ENCODE measurements at places on chromosomes 7 and 10.

GRCh38 chr7:28105234-28105633, 75.4 kb downstream of the JAZF1 start:
- DNase-seq: no peak

DNA sequence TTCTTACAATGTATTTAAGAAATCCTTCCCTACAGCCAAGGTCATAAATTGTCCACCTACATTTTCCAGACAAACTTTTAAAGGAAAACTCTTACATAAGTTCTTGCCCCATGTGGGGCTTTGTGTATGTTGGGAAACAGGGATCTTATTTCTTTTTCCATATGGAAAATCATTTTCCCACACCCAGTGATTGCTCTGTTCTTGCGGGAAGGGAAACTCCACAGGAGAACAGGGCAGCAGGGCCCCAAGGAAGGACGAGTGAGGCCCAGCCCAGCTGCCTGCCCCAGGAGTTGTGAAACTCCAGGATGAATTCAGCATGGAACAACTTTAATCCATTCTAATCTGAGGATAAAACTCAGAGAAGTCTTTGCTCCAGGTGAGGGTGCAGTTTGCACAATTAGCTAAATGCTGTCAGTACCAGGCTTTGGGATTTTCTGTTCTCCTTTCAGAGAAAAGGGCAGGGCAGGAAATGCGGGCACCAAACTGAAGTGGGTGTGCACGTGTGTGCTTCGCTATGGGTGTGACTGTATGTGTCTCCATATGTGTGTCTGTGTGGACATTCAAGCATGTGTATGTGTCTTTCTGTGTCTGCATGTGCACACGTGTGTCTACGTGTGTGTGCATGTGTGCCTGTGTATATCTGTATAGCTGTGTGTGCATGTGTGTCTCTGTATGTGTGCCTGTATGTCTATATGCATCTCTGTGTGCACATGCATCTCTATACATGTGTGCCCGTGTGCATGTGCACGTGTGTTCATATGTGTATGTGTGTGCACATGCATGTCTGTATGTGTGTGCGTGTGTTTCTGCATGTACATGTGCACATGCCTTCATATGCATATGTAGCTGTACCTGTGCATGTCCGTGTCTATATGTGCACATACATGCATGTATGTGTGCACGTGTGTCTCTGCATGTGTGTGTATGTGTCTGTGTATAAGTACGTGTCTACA, 102.0 kb upstream of the FAM20C start:
- DNase-seq: no peak

DNA sequence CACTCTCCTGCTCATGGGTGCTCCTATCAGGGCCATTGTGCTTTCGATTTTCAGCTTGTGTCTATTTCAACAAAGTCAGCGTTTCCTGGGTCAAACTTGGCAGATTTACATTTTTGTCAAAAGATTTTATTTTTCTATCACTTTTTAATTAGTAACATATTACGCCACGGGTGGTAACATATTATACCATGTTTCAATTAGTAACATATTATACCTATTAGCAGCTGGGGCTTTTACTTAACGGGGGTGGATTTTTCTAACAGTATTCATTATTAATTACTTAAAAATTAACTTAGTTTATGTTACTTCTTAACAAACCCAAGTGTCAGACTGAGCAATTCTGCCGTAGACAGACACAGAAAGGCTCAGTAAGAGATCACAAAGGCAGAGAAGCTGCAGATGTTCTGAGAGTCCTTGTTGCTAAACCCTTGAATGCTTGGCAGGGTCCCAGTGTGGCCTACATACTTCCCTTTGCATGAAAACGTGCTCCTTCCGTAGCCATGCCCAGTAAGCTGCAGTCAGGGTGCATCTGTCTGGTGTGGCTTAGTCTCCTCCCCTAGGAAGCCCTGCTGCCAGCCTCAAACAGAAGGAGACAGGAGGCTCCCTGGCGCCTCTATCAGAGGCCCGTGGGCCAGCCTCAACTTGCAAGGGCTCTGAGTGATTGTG, 263.1 kb upstream of the CXCL12 start:
- DNase-seq: no peak

DNA sequence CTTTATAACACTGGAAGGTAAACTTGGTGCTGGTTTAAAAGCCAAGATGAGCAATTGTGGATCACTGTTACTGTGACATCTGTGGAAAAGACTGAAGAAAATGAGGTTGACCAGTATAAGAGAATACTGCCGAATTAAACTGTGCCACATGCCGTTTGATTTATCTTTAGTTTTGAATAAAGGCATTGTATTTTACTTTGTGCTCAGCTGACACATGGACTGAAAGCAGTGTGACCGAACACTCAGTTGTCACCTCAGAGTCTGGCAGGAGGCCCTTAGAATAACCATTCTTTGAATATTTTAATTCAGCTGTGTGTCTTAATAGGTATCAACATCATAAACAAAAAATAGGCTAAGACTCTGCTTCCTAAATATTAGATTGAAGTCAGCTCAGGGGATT, 133.7 kb upstream of the GJD4 start:
- no peak for DNase-seq

GRCh38 chr7:36567699-36568451, 156.4 kb downstream of the AOAH start:
- DNase-seq: no peak

DNA sequence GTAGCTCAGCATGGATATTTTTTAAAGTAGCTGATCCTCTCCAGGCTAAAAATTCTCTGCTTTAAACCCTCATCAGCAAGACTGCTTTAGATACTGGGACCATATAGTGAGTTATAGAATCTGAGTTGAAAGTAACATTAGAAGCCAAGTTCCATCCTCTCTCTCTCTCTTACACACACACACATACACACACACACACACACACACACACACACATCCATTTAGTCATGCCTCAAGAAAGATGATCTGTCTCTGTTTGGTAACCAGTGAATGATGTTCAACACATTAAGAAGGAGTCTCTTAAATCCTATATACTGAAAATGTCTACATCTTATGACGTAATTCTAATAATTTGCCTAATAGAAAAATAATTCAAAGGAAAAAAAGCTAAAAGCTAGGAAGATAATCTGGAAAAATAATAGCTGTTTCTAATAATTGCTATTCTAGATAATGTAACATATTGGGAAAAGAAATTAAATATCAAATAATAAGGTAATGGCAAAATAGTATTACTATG, 16.9 kb upstream of the ATP6V0A4 start:
- DNase-seq: no peak

GRCh38 chr10:5443429-5443828, 31.1 kb downstream of the NET1 start:
- DNase-seq: no peak

DNA sequence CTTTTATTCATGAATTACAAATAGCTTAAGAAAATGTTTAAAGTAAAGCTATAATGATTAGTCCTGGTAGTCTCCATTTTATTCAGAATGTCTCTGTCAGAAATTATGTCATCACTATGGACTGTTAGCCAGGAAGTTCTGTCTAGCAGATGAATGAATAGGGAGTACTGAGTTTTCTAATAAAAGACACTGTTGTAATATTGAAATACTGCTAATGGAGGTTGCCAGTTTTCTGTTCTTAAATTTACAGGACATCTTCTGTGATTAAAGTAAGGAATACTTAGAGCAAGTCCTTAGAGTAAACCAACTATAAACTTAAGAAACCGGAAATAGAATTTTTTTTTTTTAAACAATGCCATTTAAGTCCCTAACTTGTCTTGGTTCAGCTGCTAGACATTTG, 309.8 kb downstream of the ADK start:
- no peak for DNase-seq

- DNase-seq: no peak
These were observed 13.9 kb downstream of the GRB10 start for GRCh38 chr7:50768485-50769474.

DNA sequence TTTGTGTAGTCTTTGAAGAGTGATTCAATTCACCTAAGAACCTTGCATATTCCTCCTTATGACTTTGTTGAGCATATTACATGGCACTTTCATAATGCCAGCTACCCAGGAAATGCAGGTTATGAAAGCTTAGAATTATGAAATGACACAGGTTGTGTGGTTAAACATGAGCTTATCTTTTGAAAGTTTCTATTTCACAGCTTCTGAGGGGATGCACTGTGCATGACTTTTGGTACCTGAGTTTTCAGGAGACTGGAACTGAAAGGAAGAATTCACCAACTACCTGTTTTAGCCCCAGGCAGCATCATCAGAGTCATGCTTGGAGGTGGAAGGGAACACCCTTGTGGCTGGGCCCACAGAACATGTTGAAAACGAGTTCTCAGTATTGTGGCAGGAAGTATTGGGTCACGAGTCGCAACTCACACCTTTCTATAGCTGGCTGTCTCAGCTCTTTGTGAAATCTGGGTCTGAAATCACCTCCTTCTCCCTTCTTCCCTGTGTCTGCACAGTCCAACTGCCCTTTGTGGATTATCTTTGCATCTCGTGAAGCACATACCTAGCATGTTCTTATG, 228.2 kb downstream of the PTEN start:
- DNase-seq: peak; percentile 83

DNA sequence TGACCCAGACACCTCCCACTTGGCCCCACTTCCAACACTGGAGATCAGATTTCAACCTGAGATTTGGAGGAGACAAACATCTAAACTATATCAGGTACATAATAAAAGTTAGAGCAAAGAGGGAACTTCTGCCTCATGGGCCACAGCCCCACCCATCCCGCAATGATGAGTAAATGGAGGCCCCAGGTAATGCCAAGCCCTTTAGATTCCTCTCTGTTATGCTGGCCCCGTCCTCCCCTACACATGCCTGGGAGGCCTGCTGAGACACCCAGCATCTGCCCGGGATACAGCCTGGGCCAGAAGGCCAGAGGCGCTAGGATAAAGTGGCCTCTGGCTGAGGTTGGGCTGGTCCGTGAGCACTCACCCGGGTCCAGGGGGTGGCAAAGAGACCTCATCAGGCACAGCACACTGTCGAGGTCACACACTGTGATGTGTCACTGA, 185.5 kb upstream of the SH2B2 start:
- DNase-seq: no peak

GRCh38 chr10:119723624-119724023, 2.2 kb upstream of the INPP5F start:
- no peak for DNase-seq

- no peak for DNase-seq
These were observed 538.5 kb downstream of the INHBA start for GRCh38 chr7:41164440-41164839.

DNA sequence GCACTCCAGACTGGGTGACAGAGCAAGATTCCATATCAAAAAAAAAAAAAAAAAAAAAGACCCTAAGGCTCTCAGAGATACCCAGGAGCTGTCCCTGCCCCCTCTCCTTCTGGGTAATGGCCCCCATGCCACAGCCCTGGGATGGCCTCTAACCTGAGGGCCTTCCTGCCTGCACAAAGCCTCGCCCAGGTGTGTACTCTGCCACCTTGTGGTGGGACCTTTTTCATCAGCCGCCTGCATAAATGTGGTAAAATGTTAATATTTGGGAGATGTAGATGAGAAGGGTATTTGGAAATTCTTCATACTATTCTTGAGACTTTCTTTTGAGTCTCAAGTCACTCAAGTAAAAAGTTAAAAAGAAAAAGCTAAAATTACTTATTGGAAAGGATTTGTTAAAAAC, 46.3 kb upstream of the RNF216 start:
- DNase-seq: peak; percentile 57

DNA sequence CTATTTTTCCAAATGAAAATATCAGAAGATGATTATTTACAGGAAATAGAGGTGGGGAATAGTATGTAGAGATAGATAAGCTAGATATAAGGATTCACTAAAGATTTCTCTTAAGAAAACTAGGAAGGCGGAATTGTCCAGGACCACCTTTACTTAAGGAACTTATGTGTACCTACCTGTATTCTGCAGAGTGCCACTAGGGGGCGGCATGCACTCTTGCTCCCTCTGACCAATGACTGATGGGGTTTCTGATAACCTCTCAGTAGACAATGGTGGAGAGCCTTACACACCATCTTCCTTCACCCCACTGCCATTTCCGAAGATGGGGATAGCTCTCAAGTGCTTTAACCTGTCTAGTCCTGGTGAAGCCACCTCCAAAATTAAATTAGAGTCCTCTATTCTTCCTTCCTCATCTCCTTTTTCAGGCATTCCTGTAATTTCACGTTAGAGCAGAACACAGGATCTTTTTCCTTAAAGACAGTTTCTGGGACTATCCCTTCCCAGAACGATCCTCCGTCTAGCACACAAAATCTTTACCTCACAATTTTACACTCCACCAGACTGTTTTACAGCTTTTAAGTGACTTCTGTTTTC, 453.1 kb downstream of the SORCS1 start:
- peak; percentile 49 for DNase-seq

DNA sequence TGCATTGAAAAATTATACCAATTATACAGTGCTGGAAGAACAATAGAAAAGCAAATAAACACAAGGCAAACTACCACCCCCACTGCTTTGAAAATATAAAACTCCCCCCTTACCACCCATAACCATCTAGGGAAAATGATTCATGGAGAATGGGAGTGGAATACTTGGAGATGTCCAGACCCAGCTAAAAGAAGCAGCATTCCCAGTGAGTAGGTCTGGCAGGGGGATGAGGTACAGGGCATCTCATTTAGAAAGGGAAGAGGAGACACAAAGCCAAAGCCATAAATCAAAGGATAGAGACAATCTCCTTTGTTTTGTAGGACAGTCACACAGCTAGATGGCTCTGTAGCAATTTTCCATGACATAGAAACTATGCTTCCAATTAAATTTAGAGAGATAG, 36.0 kb upstream of the DGKI start:
- DNase-seq: no peak

DNA sequence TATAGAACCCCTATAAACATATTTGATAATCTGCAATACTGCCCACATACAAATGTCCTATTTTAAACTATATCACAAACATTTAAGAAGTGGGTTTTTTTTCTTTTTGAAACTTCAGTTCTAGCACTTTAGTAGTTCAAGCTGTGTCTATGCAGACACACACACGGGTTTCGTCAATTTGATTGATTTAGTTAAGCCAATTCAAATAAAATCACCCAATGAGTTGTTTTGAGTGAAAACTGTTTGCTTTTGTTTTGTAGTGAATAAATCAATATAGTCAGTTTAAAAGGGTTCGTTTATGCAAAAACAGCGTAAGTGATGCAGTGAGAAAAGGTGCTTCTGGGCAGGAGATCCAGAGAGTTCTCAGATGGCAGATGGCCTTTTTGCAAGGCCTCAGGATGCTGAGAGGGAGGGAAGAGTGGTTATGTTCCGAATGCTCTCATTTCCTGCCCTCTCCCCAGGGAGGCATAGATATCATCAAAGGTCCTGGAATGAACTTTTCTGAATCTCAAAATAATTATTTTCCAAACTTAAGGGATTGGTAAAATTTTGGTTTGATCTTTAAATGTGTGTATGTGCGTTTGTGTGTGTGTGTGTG, 102.7 kb downstream of the AGMO start:
- DNase-seq: no peak

GRCh38 chr10:71396084-71396710, 523 bp upstream of the CDH23 start:
- DNase-seq: peak; percentile 59

- DNase-seq: no peak
These were observed 172.1 kb upstream of the AOAH start for GRCh38 chr7:36896418-36896817.

DNA sequence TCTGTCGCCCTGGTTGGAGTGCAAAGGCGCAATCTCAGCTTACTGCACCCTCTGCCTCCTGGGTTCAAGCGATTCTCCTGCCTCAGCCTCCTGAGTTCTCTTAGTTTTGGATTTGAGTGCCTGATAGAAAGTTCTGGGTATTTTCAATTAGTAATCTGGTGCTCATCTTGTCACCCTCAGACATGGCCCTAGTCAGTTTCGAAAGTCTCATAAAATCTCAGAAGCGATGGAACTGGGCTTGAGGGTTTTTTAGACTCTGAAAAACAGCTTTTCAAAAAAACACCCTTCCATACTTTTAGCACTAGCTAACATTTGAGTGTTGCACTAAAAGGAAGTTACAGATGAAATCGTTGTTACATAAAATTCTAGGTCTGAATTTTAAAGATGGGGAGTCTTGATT, 9.4 kb upstream of the PIP4K2A start:
- no peak for DNase-seq
